ENCODE measurements at places on chromosomes 5 and 9.

GRCh38 chr5:61100437-61100836 is 61.8 kb downstream of the SMIM15 start:
- no peak for DNase-seq

- DNase-seq = no peak
Observed at GRCh38 chr9:7130266-7130820, 372.6 kb downstream of the KDM4C start.

- DNase-seq = no peak
Observed at GRCh38 chr5:156340893-156341292, 13.9 kb downstream of the SGCD start.

GRCh38 chr9:8346296-8346695 is 546.7 kb upstream of the DMAC1 start:
- no peak for DNase-seq

- DNase-seq = no peak
Observed at GRCh38 chr5:16108418-16108817, 71.2 kb downstream of the MARCHF11 start.

DNA sequence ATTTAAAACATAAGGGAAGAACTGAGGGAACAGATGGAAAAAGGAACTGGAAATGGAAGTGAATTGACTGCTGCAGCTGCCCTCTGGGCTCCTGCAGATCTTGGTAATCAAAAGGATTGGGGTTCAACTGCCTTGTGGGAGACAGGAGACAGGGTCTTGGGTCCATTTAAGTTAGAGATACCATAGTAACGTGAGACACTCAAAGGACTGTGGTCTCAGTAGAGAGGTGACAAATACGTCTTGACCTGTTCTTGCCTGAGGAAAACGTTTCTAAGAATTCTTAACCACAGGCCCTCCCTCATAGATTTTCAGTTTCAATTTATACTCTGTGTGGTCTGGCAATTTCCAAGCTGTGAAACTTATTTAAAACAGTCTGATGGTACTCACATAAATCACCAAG is 100.8 kb upstream of the DHFR start:
- peak; percentile 79 for DNase-seq

GRCh38 chr9:77392328-77392727 is 215.0 kb downstream of the VPS13A start:
- no peak for DNase-seq

- DNase-seq = no peak
Observed at GRCh38 chr5:172602783-172603231, 38.3 kb upstream of the NEURL1B start.

- peak; percentile 44 for DNase-seq
Observed at GRCh38 chr9:112176524-112176923, 1.4 kb upstream of the SUSD1 start.

- DNase-seq = no peak
Observed at GRCh38 chr9:125284855-125285254, 23.2 kb downstream of the GAPVD1 start.

GRCh38 chr9:128654481-128654880 is 2.2 kb downstream of the DYNC2I2 start:
- no peak for DNase-seq

Data from CD4-positive, alpha-beta T cell treated with Interleukin-15 for 4 hours (primary cell).